ENCODE measurements at places on chromosomes 4 and X. TPM values are rescaled to one million over a fixed set of nuclear protein-coding genes. Genes with fewer than 3 reads are reported as not detected.

DNA sequence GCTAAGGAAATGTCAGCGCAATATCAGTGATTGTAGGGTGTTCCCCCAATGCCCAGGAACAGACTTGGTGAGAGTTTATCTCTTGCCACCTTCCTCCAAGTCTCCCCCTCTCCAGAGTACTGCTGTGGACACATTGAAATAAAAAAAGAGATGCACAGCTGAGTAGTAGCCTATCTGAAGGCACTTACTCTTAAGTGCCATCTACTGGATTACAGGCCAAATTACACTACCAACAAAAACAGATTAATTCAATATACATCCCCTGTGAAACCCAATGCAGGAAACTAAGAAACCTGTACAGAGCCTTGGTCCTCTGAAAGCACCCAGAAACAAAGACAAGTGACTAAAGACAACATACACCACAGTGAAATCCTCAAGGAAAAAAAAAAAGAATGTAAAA lies 460.3 kb downstream of the ZIC3 start:
- DNase-seq: no peak

CPE gene
- total RNA-seq: 93.6 TPM

- DNase-seq: no peak
These were observed 658.7 kb upstream of the EPHA5 start for GRCh38 chr4:66328803-66329574.

- no peak for DNase-seq
These were observed 76.6 kb upstream of the QRFPR start for GRCh38 chr4:121457278-121457875.

DNA sequence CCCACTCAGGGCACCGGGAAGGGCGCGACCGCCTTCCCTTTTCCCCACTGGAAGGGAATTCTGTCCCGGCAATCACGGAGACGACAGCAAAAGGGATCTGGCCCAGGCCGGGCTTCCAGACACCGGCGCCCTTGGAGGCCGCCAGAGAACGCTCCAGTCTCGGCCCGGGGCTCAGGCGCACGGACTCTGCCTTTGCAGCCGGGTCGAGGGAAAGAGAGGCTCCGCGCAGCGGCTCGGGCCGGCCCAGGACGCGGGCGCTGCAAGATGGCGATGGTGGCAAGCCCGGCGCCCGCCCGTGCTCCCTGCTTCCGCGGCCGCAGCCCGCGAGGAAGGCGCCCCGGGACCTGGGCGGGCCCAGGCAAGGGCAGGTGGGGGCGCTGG lies 1.1 kb downstream of the CTBP1 start:
- no peak for DNase-seq

DNA sequence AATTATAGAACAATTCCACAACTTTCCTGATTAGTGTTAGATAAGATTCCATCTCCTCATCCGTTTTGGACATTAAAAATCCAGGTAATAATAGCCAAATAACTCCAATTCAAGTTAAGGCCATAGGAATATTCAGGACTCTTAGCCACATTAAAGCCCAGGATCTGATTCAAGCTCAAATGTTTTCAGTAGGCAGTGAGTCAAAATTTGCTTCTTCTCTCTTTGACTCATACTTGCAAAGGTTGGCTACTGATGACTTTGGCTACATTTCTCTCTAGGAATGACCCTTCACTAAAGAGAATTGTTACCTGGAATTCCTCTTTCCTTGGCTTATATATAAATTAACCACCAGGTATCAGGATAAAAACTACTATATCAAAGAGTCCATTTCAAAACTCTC lies 354.9 kb upstream of the HS3ST1 start:
- no peak for DNase-seq

GRCh38 chr4:105088110-105088879 lies 58.4 kb upstream of the TET2 start:
- DNase-seq: no peak

GRCh38 chr4:168516841-168517240 lies 20.0 kb downstream of the PALLD start:
- DNase-seq: peak; percentile 25

GRCh38 chr4:1948892-1949436 lies 59.8 kb downstream of the NELFA start:
- DNase-seq: no peak

- no peak for DNase-seq
These were observed 94.3 kb upstream of the MAGEC2 start for GRCh38 chrX:142299406-142299805.

DNA sequence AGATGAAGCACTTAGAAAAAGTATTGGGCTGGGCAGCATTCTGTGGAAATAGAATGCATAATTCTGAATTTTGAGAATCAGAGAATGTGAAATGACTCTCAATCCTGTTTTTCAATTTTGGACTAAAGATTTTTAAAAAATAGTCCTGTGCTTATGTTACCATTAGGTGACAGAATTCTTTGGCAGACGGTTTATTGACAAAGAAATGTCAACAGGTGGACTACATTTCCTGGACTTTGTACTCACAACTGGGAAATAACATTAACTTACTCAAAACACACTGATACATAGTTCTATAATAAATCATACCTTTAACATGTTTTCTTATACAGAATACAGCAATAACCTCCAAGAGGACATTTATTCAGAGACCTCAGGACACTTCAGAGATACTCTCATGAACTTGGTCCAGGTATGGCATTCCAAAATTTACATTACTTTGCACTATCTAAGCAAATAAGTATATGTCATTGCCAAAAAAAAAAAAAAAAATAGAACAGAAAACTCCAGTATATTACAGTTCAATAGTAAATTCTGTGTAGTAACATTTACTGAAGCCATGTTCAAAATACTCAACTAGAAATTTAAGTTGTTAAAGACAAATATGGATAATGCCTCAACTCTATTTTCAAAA lies 72.7 kb downstream of the ANXA10 start:
- DNase-seq: no peak

DNA sequence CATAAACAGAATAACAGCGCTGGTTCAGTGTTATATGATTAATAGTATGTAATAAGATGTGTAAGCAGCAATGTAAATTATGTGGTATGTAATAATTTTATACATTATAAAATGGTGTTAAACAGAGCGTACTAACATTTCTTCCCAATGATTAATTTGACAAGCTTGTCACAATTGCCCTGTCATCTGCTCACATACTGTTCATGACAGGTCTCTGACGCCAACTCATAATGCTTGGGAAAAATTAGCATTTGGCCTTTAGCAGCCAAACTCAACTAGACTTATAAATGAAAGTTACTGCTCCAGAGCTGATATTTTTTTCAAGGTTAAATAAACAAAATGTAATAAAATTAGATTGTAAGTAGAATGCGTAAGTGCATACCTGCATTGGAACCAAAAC lies 246.8 kb downstream of the TRAM1L1 start:
- DNase-seq: no peak

MAGEE1 gene
- 3.8 TPM for total RNA-seq

CCDC120 gene
- 2.7 TPM for total RNA-seq

RTL3 gene
- total RNA-seq: 0.12 TPM

DNA sequence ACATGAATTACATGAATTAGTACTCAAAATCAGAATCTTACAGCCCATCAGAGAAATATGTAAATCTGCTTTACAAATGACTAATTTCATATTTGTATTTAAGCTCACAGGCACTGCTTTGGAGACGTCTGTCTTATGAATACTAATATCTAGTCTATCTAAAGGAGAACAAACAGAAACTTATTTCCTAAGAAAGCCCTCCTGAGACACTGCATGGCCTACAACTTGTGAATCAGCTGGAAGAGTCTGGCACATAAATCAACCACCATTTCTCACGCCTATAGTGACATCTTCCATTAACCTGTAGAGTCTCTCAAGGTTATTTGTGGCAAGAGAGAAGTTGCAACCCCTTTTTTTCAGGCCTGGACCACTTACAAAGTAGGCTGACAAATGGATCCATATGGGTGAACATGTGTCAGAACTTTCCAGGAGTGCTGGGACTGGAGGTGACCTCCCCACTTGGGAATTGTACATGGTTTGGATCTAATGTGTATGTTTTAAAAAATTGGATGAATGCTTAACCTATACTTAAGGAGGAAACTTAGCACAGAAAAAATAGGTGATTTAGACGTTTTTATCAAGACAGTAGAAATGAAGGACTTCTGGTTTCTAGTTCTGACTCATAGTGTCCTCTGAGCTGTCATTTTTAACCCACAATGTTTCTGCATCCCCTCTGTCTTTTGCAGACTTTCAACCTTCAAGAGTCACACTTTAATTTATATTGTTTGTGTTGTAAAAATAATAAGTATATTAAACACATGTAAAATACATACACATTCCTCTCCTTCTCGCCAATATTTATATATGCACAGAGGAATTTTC lies 83.2 kb upstream of the ARHGAP24 start:
- no peak for DNase-seq

DNA sequence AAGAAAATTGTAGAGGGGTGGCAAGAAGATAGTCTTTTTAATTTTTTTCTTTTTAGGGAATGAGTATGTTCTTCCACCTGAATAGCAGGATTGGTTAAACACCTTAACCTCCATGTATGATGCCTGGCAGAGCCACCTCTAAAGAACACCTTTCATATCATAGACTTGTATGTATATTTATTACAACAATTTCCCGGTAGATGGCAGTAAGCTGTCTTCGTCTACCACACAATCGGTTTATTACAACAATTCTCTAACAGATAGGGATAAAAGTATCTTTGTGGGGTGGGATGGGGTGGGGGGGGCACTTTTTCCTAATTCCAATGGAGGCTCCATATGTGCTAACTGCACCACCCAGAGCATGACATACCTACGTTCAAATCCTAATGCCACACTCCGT lies 255.5 kb downstream of the LDB2 start:
- no peak for DNase-seq

ZCCHC12 gene
- not detected for total RNA-seq

ZAR1 gene
- not detected for total RNA-seq

DNA sequence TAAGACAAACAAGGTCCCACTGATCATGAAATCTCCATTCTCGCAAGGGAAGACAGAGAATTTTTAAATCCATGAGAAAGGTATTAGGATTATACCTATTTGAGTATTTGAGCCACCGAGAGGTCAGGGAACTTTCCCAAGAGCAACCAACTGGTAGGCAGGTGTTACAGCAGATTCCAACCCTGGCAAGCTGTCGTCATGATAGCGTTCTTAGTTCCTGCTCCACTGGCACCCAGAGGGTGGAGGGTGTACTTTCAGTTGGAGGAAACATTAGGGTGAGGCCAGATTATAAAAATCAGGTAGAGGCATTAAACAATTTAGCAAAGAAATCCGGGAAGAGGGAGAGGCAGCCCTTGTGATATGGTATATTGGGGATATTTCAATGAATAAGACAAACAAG lies 23.3 kb downstream of the COQ2 start:
- DNase-seq: no peak

DNA sequence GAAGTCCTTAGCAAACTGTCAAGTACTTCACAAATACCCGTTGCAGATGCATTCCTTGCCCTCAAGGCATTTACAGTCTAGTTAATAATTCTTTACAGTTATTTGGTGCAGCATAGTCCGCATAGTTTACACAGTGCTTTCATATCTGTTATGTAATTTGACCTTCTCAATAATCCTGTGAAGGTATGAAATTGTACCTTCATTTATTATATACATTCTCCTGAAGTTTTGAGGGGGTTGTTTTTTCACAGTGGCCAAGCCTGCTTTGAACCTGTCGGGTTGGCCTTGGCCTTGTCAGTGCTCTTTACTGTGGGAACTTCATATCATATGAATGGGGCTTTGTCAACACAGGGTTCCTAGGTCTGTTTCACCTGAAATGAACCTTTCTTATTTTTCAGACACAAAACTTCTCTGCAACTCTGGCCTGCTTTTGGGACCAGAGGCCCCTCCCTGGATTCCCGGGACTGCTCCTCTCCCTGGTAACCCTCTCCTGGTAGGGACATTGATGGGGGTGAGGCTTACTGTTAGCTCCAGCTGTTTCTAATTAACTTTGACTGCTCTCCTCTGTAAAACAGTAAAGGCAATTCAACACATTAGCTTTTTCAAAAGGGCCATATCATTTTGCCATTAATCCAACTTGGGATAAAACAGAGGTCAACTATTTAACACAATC lies 9.1 kb downstream of the IGFBP7 start:
- no peak for DNase-seq

DNA sequence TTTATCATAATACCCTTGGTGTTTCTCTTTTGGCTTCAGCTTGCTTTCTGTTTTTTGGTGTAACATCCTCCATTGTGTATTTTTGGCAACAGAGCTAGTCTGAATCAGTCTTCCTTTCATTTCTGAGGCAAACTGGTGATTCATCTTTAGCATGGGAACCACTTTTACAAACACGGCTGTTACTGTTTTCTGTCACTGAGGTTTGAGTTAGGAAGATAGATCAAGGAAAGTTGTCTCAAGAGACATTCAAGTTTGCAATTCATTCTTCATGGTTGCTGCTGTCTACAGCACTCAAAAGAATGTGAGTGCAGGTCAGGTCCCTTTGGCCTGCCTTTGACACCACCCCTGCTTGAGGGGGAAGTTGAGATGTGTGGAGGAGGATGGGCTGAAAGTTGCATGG lies 36.3 kb downstream of the IL21 start:
- DNase-seq: no peak

GRCh38 chr4:27343411-27343810 lies 482.8 kb downstream of the STIM2 start:
- DNase-seq: no peak

ZNF141 gene
- 11.5 TPM for total RNA-seq

GRCh38 chr4:122692641-122693520 lies 39.6 kb upstream of the BBS12 start:
- DNase-seq: no peak

DNA sequence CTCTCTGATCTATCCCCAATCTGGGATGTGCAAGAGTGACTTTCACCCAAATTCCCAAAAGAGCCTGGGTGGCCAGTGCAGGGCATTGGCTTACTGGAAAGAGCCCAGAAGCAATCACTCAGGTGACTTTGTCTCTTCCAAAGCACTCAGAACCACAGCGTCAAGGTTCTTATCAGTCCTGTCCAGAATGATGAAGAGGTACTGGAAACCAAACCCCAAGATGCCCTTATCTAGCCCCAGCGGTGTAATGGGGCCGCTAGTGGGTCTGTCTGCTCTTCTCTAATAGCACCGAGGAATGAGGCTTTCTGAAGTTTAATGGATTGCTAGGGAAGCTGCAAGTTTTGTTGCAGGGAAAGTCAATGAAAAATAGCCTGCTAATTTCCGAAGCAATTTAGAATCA lies 21.6 kb downstream of the CLNK start:
- no peak for DNase-seq

DNA sequence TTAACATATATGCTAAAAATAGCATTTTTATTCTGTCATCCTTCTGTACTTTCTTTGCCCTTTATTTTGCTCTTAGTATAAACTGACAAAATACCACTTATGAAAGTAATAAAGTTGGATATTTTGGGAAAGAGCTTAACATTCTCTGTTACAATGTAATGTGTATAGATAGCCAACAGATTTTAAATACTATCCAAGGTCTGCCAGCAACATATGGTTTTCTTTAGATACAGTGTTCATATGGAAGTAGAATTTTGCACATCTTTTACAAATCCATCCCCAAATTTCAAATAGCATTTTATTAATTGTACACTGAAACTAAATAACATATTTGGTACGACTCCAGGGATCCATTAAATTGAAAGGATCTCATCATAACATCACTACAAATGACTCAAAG lies 268.6 kb upstream of the PCDH18 start:
- DNase-seq: no peak

- no peak for DNase-seq
These were observed 148.3 kb upstream of the ANXA10 start for GRCh38 chr4:167943872-167944505.
